Astrocyte of the spinal cord (primary cell): ENCODE measurements at places on chromosomes 2 and 18.

DNA sequence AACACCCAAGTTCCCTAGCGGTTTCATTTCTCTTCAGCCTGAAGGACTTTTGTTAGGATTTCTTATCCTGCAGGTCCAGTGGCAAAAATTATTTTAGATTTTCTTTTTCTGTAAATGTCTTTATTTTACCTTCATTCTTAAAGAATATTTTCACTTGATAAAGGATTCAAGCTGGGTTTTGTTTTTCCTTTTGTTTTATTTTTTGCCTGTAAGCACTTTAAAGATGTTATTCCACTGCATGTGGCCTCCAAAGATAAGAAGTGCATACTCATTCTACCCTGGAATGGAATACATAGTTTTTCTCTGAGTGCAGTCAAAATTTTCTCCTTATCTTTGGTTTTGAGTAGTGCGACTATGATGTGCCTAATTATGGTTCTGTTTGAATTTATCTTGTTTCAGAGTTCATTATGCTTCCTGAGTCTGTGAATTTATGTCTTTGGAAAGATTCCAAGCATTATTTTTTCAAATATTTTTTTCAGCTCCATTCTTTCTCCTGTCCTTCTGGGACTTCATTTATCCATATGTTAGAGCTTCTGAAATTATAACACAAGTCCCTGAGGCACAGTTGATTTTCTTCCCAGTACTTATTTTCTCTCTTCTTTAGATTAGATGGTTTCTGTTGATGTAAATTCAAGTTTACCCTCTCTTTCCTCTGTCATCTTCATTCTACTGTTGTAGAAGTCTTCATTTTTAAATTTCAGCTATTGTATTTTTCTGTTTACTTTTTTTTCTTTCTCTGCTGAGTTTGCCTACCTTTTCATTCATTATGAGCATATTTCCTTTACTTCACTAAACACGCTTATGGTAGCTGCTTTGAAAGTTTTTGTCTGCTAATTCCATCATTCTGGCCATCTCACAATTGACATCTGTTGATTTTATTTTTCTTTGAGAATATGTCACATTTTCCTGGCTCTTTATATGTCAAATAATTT is 69.6 kb downstream of the MAPRE2 start:
- peak; percentile 23 for DNase-seq

DNA sequence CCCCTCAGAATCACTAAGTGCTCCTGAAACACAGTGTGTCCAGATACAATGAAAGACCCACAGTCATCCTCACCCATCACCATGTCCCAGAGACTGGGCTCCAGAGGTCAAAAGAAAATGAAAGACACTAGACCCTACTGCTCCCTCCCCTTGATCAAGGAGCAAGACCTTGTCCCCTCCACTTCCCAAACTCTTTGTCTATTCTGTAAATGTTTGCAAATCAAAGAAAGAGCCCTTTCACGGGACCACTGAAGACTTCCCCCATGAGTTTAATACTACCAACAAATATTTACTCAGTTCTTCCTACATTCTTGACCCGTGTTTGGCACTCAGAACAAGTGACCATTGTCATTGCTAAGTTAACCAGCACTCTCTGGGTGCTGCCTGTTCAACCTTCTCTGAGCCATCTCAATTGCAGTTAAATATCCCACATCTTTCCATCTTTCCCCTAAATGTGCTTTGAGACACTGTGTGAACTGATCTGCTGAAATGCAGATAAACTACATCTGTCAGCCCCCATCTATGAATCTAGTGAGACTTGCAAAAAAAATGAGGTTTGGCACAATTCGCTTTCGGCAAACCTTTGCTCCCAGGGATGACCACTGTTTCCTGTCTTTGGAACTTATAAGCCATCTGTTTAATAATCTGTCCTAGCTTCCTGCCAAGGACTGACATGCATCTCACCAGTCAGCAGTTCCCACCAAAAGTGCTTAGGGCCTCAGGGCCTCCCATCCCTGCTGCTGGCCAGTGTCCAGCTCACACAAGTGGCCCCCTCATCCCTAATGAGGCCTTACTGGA is 170.3 kb downstream of the GFPT1 start:
- DNase-seq: peak; percentile 75

- no peak for DNase-seq
Measured at GRCh38 chr18:62670573-62670972, 44.8 kb upstream of the PHLPP1 start.

- DNase-seq: no peak
Measured at GRCh38 chr2:28463893-28464292, 32.0 kb upstream of the PLB1 start.

DNA sequence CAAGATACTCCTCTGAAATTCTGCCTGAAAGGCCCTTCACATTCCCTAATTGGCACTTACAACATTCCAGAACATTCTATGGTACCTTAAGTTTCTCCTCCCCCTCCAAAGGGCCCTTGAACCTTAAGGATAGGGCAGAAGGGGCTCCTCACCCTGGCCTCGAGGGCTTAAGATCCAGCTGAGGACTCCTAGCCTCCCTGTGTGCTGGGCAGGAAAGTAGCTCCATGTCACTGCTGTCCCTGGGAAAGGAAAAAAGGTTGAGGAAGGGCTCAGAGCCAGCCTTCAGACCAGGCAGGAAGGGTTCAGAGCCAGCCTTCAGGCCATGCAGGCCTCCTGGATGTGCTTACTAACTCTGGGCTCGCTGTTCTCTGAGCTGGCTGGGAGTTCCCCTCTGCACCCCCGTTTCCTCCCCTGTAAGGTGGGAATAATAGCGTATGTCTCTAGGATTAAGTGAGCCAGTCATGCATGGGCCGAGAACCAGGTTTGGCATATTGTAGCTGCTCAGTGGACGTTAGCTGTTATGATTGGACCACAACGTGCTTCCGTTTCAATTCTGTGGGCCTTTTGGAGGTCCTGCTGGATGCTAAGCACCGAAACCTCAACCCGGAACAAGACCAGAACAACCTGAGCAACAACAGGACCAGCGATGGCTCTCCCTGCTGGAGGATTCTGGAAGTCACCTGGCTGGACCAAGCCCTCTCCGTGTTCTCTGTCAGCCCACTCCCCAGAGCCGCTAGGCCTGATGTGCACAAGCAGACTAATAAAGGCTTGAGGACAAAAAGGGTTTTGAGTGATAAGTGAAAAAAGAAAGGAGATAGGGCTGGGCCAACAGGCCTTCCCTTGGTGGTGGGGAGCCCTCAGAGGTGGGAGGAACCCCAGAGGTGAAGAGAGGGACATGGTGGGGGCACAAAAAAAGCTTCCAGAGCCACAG is 1.0 kb upstream of the B3GNT7 start:
- DNase-seq: no peak

- peak; percentile 37 for DNase-seq
Measured at GRCh38 chr2:204628926-204629712, 83.8 kb downstream of the PARD3B start.

- peak; percentile 35 for DNase-seq
Measured at GRCh38 chr2:85457877-85458316, 39.4 kb downstream of the SH2D6 start.

DNA sequence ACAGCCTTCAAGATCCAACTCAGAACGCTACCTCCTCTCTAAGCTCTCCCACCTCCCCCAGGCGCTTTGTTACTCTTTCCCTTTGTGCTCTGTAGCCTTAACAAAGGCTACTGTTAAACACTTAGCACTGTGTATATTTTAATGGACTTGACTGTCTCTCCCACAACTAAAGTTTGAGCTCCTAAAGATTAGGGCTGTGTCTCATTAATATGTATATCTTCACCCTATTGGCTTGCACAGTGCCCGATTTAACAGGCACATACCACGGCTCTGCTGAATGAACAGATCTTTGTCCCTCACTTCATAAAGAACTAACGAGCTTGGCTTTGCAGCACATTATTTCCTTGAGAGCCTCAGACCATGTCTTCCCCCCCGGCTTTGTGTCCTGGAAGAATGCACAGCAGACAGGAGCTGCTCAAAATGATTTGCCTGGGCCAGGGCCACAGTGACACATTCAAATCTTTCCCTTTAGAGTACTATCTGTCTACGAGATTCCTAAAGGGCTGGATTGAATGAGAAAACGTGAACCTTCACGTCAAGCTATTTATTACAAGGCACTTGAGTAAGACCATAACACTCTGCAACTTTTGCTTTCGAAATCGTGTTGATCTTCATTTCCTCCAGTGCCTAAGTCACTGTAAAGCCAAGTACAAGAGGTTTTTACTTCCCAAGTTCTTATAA is 22.1 kb downstream of the ABHD3 start:
- peak; percentile 72 for DNase-seq

GRCh38 chr18:55795101-55795669 is 207.2 kb upstream of the TCF4 start:
- no peak for DNase-seq

- DNase-seq: no peak
Measured at GRCh38 chr2:146003337-146003736, 1483.4 kb upstream of the ZEB2 start.

DNA sequence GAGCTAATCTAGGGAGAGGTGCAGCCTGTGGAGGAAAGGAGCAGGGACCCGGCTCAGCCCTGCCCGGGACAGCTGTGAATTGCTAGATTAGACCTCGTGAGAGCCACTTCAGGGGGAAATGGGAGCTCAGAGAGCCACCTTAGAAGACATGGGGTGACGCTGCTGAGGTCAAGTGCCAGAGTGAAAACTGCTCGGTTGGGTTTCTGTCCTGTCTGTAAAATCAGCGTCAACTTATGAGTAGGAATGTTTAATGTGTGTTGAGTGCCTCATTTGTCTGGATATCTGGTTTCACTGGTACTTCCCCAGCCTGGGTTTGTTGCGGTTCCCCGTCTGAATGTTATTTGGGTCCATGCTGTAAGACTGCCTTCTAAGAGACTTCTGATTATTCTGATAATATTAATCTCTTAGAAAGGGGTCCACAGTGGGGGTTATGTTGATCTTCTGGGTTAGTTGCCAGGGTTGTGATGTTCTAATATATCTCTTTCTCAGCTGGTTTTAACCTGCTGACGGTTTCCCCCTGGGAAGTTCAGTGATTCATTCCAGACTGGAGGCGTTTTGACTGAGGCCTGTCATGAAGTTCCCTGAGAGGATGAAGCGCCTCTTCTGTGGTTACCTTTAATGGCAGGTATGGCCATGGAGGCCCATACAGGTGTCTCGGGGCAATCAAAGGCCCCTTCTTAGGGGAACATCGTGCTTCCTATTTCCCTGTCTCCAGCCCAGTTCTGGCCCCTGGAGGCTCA is 175.9 kb downstream of the SH3RF3 start:
- no peak for DNase-seq

GRCh38 chr18:59871711-59872362 is 28.0 kb upstream of the PMAIP1 start:
- DNase-seq: no peak
